ENCODE measurements at places on chromosomes 3 and 15.

DNA sequence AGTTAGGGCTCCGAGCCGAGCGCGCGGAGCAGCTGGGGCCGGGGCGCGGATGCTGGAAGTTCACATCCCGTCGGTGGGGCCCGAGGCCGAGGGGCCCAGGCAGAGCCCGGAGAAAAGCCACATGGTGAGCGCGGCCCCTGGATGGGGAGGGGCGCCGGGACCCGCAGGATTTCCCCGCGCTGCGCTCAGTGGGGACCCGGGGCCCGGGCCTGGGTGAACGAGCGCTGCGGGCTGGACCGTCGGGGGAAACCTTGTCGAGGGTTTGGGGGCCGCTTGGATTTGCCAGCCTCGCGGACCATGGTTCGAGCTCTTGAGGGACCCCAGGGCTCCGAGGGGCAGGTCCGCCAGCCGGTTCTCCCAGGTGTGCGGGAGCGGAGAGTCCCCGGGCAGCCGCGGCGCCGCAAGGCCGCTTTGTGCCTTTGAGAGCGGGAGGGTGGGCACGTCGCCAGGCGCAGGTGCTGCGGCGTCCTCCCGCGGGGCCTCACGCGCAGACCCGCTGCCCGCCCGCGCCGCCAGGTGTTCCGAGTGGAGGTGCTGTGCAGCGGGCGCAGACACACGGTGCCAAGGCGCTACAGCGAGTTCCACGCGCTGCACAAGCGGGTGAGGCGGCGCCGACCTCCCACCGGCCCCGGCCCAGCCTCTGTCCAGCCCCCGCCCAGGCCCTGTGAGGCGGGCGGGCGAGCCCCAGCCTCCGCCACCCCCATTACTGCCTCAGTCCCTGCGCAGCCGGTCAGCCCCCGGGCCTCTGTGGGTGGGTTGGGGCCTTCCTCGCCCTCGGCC lies at the start of gene SNX22:
SNX22 (plus strand) TSS at position 5 of the 780 bp plus-strand sequence; CDS start at position 50, 45 bp downstream.
- DNase-seq: no peak

GRCh38 chr15:62124973-62125303 lies 40.1 kb downstream of the C2CD4B start:
- DNase-seq: no peak

DNA sequence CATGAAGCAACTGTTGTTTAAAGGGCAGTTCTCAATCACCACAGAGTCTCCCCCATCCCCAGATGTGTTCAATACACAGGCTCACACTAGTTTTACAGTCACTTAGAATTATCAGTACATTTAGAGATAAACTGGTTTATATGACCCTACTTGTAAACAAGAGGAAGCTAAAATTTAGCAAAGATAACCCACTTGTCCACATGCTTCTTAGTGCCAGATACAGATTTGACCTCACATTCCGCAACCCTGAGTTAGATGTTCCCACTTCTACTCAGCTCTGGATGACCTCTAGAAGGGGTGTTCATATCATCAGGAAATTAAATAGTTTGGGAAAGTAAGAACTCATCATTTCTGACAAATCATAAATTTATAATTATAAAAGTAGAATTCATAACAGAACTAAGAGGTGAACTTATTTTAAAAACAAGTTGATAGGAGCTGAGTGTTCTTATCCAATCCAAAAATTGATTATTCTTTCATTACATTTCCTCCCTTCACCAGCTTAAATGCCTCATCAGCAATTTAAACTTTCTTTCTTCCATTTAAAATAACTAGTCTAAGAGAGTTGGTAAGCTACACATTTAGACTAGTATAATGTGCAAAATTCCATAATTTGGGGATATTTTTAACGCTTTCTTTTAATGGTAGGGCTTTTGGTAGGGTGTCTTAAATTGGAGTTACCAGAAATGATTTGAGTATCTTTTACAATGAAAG lies 131.2 kb downstream of the FBN1 start:
- no peak for DNase-seq

GRCh38 chr15:57082054-57082728 lies 163.7 kb downstream of the TCF12 start:
- DNase-seq: no peak

- no peak for DNase-seq
Measured at GRCh38 chr3:135213213-135213612, 418.2 kb downstream of the EPHB1 start.
